ENCODE measurements at places on chromosomes 11 and 22. TPM values are rescaled to one million over a fixed set of nuclear protein-coding genes. Genes with fewer than 3 reads are reported as not detected.

The VPREB1 gene
- total RNA-seq, result not detected

The ESAM gene
- total RNA-seq, result 4.6 TPM

DNA sequence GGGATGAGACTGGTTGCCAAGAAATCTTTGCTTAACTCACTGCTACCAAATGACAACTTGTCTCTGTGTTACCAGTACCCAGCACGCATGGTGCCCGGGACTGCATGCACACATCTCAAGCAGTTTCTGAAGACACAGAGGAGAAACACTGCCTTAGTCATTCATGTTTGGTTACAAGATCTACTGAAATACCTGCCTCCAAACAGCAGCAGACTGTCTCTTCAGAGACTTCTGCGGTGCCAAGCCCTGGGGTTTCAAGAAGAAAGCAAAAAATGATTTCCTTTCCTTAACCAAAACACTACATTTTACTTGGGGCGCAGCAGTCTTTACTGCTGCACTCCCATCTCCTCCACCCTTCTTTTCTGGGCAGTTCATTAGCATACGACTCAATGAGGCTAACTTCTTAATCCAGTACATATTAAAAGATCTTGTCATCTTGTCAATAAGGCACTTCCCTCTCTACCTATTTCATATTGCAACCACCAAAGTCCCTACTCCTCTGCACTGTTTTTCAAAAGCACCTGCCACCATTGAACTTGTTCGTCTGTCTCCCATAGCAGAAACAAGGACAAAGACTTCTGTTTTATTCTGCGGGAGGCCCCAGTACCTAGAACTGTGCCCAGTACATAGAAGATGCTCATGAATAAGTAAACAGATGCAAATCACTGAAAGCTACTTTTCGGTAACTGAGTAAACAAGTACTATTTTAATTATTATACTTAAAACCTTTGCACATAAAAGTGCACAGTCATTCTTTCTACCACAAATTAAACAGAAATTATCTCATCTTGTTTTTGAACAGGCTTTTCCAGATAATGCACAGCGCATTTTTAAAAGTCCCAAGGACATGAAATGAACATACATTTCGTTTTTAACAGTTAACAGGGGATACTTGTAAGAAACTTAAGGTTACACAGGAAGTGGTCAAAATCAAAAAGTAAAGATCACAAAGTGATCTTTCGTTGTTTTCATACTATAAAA lies 4.0 kb downstream of the NAP1L4 start:
- no peak for DNase-seq
- no peak overlapping the region for H3K4me3 ChIP-seq
- H3K27me3 ChIP-seq, result no peaks in the 10 kb centered on the region
- H3K36me3 ChIP-seq, result no peaks in the 10 kb centered on the region

DNA sequence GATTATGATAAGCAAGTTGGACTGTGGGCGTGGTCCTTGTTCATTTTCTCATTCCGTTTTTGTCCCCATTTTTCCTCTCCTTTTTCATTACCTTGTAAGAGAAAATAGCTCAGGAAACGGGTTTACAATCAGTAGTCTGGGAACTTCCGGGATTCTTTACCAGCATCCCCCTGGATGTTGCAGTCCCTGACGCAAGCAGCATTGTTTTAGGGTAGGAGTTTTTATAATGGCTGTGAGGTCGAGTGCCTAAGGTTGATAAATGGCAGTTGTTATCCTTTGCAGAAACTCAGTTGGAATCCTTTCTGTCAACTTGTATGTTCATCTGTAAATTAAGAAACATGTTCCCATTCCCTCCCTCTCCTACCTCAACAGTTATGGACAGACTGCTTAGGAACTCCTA lies 68.3 kb downstream of the ARHGEF12 start:
- DNase-seq, result no peak
- H3K27me3 ChIP-seq, result no peaks in the 10 kb centered on the region
- peaks cover 43% of the 10 kb centered on the region for H3K4me1 ChIP-seq
- H3K27ac ChIP-seq, result no peak overlapping the region
- H3K4me3 ChIP-seq, result no peak overlapping the region

The FBXO7 gene
- total RNA-seq, result 69.0 TPM

The NPAS4 gene
- total RNA-seq, result 0.71 TPM

DNA sequence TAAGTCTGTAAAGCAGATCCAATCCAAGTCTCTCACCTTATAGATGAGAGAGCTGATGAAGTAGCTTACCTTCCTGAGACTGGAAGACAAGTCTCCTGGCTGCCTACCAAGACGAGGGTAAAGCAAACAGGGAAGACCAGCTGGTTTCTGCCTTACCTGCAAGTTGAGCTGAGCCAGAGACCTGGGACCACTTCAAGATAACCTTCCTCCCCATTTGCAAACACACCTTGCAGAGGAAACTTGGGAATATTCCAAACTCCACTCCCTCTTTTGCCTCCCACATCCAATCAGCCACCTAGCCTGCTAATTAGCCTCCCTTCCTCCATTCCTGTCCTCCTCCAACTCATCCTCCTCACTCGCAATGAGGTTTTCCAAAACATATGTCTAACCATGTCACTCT lies 23.4 kb upstream of the ROBO3 start:
- no peak for DNase-seq
- peaks cover 93% of the 10 kb centered on the region for H3K27me3 ChIP-seq
- H3K36me3 ChIP-seq, result no peaks in the 10 kb centered on the region
- no peak overlapping the region for H3K4me3 ChIP-seq
- H3K4me1 ChIP-seq, result peaks cover 21% of the 10 kb centered on the region

DNA sequence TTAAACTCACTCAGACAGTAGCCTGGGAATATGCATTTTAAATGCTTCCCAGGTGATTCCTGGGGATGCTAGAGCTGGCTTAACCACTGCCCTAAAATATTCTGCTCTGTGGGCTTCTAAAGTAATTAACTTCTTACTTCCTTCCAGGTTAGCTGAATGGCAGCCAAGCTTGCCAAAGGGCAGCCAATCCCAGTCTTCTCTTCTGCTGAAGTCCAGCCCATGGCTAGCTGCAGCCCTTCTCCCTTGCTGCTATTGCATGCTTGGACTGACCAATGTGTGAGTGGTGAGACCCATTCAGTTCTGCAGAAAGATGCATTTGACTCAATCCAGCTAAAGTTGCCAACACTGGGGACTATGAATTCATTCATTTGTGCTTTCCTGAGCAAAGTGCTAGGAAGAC lies 411.9 kb downstream of the SOX6 start:
- H3K36me3 ChIP-seq, result no peaks in the 10 kb centered on the region
- no peak for DNase-seq
- H3K4me1 ChIP-seq, result no peaks in the 10 kb centered on the region
- no peak overlapping the region for H3K4me3 ChIP-seq
- H3K27me3 ChIP-seq, result no peaks in the 10 kb centered on the region

- peak; percentile 36 for DNase-seq
- H3K27ac ChIP-seq, result no peak overlapping the region
- no peaks in the 10 kb centered on the region for H3K4me1 ChIP-seq
- H3K36me3 ChIP-seq, result no peaks in the 10 kb centered on the region
- H3K4me3 ChIP-seq, result no peak overlapping the region
Measured at GRCh38 chr22:49566693-49567092, 261.0 kb downstream of the BRD1 start.

- peaks cover 77% of the 10 kb centered on the region for H3K4me1 ChIP-seq
- H3K27me3 ChIP-seq, result no peaks in the 10 kb centered on the region
- H3K4me3 ChIP-seq, result no peak overlapping the region
Measured at GRCh38 chr11:94794287-94795168, 26.4 kb downstream of the AMOTL1 start.

DNA sequence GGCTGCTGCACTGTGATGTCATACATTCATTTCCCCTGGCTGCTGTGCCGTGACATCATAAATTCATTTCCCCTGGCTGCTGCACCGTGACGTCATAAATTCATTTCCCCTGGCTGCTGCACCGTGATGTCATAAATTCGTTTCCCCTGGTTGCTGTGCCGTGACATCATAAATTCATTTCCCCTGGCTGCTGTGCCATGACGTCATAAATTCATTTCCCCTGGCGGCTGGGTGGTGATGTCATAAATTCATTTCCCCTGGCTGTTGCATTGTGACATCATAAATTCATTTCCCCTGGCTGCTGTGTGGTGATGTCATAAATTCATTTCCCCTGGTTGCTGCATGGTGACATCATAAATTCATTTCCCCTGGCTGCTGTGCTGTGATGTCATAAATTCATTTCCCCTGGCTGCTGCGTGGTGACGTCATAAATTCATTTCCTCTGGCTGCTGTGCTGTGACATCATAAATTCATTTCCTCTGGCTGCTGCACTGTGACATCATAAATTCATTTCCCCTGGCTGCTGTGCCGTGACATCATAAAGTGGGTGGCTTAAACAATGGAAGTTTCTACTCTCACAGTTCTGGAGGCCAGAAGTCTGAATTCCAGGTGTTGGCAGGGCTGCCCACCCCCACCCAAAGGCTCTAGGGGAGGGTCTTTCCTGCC lies 301.1 kb downstream of the SHANK2 start:
- H3K27ac ChIP-seq, result no peak overlapping the region
- no peaks in the 10 kb centered on the region for H3K4me1 ChIP-seq
- DNase-seq, result no peak
- no peaks in the 10 kb centered on the region for H3K36me3 ChIP-seq
- H3K27me3 ChIP-seq, result no peaks in the 10 kb centered on the region
- no peak overlapping the region for H3K4me3 ChIP-seq

The KCNQ1 gene
- total RNA-seq, result 1.1 TPM

DNA sequence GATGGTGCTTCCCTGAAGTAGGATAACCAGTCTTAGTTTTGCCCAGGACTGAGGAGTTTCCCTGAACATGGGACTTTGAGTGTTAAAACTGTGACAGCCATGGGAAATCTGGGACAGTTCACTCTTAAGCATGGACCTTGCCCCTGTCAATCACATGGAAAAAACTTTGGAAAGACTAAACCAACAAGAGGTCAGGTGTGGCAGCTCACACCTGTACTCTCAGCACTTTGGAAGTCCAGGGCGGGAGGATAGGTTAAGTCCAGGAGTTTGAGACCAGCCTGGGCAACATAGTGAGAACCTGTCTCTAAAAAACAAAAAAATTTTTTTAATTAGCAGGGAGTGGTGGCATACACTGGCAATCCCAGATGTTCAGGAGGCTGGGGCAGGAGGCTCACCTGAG lies 3.3 kb upstream of the AMBRA1 start:
- H3K36me3 ChIP-seq, result no peaks in the 10 kb centered on the region
- H3K4me3 ChIP-seq, result no peak overlapping the region
- H3K4me1 ChIP-seq, result peaks cover 21% of the 10 kb centered on the region

GRCh38 chr11:77147668-77148321 lies 19.7 kb downstream of the MYO7A start:
- H3K27ac ChIP-seq, result no peak overlapping the region
- no peak for DNase-seq
- no peaks in the 10 kb centered on the region for H3K36me3 ChIP-seq
- H3K27me3 ChIP-seq, result no peaks in the 10 kb centered on the region

GRCh38 chr11:132032555-132032954 lies 662.1 kb downstream of the NTM start:
- DNase-seq, result no peak
- H3K27ac ChIP-seq, result no peak overlapping the region
- no peak overlapping the region for H3K4me3 ChIP-seq
- no peaks in the 10 kb centered on the region for H3K4me1 ChIP-seq

The GLYAT gene
- total RNA-seq, result not detected

GRCh38 chr11:2477254-2477653 lies 32.4 kb downstream of the KCNQ1 start:
- no peak overlapping the region for H3K4me3 ChIP-seq
- no peak for DNase-seq
- no peaks in the 10 kb centered on the region for H3K4me1 ChIP-seq
- no peak overlapping the region for H3K27ac ChIP-seq
- H3K27me3 ChIP-seq, result peaks cover 20% of the 10 kb centered on the region

DNA sequence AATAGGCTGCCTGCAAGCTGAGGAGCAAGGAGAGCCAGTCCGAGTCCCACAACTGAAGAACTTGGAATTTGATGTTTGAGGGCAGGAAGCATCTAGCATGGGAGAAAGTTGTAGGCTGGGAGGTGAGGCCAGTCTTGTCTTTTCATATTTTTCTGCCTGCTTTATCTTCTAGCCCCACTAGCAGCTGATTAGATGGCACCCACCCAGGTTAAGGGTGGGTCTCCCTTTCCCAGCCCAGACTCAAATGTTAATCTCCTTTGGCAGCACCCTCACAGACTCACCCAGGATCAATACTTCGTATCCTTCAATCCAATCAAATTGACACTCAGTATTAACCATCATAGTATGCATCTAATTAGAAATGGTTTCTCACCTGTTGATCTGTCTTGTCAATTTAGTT lies 5.0 kb upstream of the COX8A start:
- DNase-seq, result no peak
- H3K27ac ChIP-seq, result no peak overlapping the region
- H3K4me3 ChIP-seq, result no peak overlapping the region
- no peaks in the 10 kb centered on the region for H3K4me1 ChIP-seq

The SUSD2 gene
- 4.6 TPM for total RNA-seq

DNA sequence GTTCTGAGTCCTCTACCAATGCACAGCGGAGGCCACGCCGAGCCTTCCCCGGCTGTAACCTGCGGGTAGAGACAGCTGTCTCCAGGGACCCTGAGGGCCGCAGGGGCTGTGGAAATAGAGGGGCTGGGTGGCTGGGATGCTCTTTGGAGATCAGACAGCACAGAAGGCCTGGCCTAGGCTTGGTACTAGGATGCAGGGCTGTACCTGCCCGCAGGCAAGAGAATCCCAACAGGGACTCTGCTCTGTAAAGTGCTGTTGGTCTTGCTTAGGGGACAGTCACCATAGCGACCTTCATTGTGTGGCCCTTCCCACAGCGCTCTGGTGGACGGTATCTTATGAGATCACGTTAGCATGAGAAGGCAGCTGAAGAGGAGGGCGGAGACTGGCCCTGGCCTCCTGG lies 11.3 kb upstream of the KCNJ5 start:
- no peaks in the 10 kb centered on the region for H3K27me3 ChIP-seq
- peak; percentile 17 for DNase-seq
- no peak overlapping the region for H3K4me3 ChIP-seq
- H3K27ac ChIP-seq, result no peak overlapping the region
- no peaks in the 10 kb centered on the region for H3K36me3 ChIP-seq
- no peaks in the 10 kb centered on the region for H3K4me1 ChIP-seq

The HEPHL1 gene
- total RNA-seq, result not detected

DNA sequence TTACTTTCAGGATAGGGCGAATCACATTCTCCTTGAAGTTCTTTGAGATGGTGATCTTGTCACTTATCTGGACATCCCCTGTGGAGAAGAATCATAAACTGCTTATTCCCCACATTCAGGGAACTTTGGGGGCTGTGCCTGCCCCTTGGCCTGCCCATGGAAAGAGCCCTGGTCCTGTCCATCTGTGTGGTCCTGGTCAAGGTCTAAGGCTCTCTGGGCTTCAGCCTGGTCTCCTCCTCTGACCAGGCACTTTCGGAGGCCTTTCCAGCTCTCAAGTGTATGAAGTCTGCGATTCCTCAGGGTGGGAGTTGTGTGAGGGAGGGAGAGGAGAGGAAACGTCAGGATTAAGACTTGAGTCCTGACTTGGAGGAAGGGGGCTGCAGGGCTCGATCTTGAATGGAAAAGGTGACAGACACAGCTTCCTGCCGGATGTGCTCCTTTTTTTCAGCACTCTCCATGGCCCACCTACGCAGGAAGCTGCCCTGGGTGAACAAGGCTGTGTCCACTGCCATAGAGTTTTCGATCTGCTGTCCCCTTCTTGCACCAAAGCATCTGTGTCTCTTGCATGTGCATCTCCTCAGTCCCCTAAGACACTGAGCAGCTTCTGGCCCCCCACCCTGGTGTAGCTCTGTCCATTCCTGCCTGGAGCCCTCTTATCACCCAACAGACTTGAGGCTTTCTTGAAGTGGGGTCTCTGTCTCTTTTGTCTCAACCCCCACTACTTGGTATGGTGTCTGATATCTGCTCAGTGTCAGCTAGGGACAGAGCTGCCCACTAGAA lies 50.8 kb upstream of the PHOX2A start:
- no peaks in the 10 kb centered on the region for H3K27me3 ChIP-seq
- H3K4me3 ChIP-seq, result no peak overlapping the region
- H3K27ac ChIP-seq, result no peak overlapping the region
- no peaks in the 10 kb centered on the region for H3K36me3 ChIP-seq
- DNase-seq, result no peak

GRCh38 chr11:27310707-27311106 lies 52.3 kb downstream of the CCDC34 start:
- no peaks in the 10 kb centered on the region for H3K36me3 ChIP-seq
- no peak overlapping the region for H3K27ac ChIP-seq
- no peaks in the 10 kb centered on the region for H3K27me3 ChIP-seq
- H3K4me3 ChIP-seq, result no peak overlapping the region
